ENCODE measurements at places on chromosomes 16 and 17.

DNA sequence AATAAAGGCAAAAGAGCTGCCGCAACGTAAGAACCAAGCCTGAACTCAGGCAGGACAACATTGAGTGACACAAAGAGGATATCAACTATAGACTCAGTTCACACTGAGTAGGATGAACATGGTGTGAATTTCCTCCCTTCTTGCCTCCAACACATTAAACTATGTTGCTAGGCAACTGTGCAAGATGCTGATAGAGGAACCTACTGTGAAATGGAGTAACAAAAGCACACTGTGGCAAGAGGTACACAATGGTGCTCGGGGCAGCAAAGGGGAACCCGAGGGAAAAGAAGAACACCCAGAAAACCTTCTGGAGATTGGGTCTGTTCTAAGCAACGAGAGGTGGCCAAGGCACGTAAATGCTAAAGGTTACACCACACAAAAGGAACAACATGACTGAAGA is 34.1 kb downstream of the GRB2 start:
- DNase-seq, result no peak

DNA sequence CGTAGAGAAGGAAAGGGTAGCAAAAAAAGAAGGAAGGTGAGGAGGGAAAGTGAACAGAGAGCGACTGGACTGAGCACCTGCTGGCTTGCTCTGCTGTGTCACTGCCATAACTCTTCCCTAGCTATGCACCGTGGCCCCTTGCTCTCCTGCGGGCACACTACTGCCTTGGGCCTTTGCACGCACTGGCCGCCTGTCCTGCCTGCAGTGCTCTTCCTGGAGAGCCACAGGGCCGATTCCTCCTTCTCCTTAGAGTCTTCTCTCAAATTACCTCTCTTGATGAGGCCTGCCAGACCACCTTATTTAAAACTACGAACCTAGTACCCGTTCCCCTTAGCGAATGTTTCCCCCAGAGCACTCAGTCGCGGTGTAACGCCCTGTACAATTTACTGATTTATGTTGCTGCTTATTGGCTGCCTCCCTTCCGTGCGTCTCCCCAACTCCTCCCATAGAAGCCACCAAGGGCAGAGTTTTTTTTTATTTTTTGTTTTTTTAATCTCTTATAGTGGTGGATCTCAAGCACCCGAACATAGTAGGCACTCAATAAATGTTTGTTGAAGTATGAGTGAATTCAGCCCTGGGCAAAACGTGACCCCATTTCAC is 70.3 kb downstream of the RAI1 start:
- no peak for DNase-seq

- DNase-seq, result no peak
Observed at GRCh38 chr16:85078952-85079351, 33.3 kb downstream of the CIBAR2 start.

DNA sequence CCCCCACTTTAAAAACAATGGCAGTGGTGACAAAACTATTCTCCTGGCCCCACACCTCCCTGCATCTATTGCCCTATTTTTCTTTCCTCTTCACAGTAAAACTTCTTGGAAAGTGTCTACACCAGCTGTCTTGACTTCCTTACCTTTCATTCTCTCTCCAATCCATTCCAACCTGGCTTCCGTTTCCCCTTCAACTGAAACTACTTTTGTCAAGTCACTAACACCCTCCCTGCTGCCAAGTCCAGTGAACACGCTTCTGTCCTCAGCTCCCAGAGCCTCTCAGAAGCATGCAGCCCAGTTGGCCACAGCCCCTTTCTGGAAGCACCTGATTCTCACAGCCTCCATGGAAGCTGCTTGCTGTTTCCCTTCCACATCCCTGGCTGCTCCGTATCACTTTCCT is 4.0 kb upstream of the SCN4A start:
- DNase-seq, result no peak

DNA sequence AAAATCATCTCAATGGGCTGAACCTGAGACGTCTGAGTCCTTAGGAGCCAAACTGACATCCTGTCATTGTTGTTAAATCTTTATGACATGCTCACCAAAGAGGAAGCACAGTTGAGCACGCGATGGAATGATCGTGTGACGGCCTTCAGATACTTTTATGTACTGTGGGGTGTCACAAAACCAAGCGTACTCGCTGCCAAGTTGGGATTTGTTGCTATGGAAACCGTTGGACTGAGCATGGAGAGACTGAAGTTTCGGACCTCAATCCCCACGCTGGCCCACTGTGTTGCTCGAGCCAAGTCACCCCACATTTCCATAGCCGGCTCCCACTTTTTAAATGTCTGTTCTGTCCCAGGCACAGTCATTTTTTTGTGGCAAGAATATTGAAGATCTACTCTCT is 222.8 kb upstream of the SDK2 start:
- no peak for DNase-seq

GRCh38 chr17:16288860-16289571 is 64.3 kb downstream of the CENPV start:
- no peak for DNase-seq

DNA sequence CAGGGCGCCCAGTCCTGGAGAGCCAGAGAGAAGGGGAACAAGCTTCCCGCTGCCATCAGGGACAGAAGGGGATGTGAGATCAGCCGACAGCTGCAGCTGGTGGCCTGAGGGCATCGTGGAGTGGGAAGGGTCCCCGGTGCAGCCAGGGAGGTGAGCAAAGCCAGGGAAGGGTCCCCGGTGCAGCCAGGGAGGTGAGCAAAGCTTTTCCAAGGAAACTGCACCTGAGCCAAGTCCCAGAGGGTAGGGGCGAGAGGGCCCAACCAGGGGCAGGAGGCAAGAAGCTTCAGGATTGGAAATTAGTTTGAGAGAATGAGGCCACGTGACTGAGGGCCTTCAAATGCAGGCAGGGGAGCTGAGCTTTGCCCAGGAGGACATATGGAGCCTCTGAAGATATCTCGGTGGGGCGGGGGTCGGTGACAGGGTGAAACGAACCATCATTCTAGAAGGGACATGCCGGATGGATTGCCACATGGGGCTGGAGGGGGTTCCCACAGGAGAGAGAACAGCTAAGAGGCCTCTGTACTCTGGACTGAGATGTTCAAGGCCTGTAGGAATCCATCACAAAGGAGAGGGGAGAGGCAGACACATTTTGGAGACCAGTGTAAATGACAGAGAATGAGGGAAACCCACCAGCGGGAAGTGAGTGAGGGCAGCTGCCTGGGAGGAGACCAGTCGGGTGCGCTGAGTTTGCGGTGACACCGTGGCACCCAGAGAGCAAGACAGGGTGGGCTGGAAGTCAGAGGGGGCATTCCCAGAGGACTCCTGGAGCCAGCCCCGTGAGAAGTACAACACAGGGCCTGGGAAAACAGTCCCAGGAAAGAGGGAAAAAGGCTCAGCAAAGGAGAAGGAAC is 31.4 kb upstream of the RPH3AL start:
- no peak for DNase-seq

DNA sequence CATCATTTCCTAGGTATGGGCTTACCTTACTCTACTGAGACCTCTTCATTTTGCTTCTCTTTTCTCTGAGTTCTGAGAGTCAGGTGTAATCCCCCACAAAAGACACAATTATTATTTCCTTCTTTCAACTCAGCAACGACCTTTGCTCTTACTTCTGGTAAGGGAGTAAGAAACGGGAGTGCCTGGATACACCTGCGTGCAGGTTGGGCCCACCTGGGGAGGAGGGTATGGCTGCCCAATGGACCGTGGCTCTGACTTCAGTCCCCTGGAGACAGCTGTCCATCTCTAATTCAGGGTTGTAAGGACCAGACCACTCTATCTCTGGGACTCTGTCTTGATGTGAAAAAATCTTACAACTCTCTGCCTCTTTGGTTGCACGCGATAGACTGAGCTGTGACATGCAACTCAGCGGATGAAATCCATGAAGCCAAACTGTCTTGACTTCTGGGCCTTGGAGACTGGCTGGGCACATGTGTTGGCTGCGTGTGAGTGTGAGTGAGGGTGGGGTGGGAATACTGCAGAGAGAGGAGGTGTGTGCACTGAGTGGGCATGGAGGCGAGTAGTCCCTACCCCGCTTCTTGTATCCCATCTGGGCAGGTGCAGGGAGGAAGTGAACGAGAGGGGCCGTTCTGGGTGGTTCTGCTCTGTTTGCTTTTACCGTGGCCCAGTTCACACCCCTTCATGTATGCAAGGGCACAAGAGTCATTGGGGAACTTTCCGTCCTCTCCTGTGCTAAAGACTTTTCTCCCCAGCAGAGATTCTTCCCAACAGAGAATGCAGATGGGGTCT is 1.2 kb downstream of the TMEM238L start:
- DNase-seq, result no peak

DNA sequence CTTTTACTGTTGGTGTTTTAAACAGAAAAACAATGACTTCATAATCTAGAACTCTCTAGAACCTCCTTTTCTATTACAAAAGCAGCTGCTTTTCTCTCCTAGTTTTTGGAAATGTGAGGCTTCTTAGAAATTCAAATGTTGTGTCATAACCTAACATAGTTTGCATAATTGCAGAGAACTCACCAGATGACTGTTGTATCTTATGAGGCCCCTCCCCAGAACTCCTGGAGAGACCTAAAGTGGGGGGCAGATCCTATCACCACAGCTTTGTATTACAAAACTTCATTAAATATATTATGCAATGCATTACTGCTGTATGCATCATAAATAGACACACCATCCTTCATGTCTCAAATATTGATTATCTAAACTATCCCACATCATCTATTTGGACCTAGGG is 538.7 kb upstream of the HSBP1 start:
- DNase-seq, result no peak

GRCh38 chr17:9998060-9998459 is 93.0 kb upstream of the RCVRN start:
- no peak for DNase-seq

GRCh38 chr17:44807817-44808155 is 22.3 kb downstream of the GJC1 start:
- DNase-seq, result no peak
